Ascending aorta (tissue), 2 donors: ENCODE measurements at places on chromosomes 4 and X. TPM values are rescaled to one million over a fixed set of nuclear protein-coding genes. Genes with fewer than 3 reads are reported as not detected.

The POU4F2 gene
- total RNA-seq: not detected

The HS6ST2 gene
- total RNA-seq: not detected

The CDX4 gene
- not detected for total RNA-seq

The ADH1B gene
- total RNA-seq: 650 TPM

The GSX2 gene
- total RNA-seq: not detected

The ENAM gene
- not detected for total RNA-seq

The L1CAM gene
- 25.8 TPM for total RNA-seq

The LRPAP1 gene
- 172 TPM for total RNA-seq

The MMAA gene
- 3.9 TPM for total RNA-seq

The HS3ST1 gene
- total RNA-seq: 0.64 TPM

The SPANXN3 gene
- not detected for total RNA-seq

The MAGIX gene
- 0.32 TPM for total RNA-seq

The NLGN4X gene
- 1.4 TPM for total RNA-seq

The PAK3 gene
- total RNA-seq: 0.64 TPM

The UGT2B7 gene
- total RNA-seq: not detected

The CMC4 gene
- total RNA-seq: 11.9 TPM

The TSPAN7 gene
- 122 TPM for total RNA-seq

The SULT1B1 gene
- total RNA-seq: 0.96 TPM

The SMIM10L2A gene
- total RNA-seq: 0.85 TPM

The CHRDL1 gene
- total RNA-seq: 43.5 TPM

The RELL1 gene
- total RNA-seq: 61.5 TPM

The SPANXD gene
- total RNA-seq: not detected

The CENPVL3 gene
- total RNA-seq: not detected

The NUDT11 gene
- 1.7 TPM for total RNA-seq

The EDA2R gene
- total RNA-seq: 0.43 TPM

The RBMX gene
- total RNA-seq: 112 TPM

The VCX gene
- total RNA-seq: not detected
